ENCODE measurements at places on chromosomes 16 and 17.

DNA sequence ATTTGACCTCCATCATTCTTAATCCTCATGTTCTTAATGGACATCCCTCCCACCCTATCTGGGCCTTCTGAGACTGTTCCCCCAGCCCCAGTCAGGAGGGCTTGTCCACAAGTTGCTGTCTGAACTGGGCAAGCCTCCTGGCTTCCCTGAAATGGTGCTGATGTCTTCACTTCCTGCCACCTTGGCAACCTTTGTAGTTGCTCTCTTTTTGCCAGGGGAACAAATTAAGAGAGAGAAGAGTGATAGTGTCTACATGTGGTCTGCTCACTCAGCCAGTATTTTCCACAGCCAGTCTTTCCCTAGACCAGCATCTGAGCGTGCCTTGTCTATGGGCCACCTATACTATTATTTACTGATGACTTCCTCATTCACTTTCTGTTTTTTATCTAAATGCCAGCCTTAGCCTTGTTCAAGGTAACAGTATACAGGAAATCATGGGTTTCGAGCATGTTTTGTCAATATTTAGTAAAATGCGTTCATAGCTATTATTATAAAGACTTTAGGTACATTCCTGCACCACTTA, 710.1 kb downstream of the MAF start:
- DNase-seq, result no peak

DNA sequence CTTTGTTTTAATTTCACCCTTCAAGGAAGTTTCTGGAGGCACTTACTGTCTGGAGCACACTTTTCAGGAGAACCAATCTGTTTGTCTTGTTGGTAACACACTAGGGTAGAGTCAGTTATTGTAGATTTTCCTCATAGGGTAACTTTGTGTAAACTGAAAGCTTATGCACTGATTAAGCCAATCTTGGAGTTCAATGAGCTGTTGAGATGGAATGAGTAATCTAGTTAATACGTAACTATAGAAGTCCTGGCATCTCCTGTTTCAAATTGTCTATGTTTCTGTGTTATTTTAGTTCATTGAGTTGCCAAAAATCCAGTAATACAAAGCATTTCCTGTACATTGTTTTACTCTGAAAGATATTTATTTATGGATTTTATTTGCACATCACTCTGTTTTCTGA, 111.6 kb upstream of the HAS3 start:
- no peak for DNase-seq

DNA sequence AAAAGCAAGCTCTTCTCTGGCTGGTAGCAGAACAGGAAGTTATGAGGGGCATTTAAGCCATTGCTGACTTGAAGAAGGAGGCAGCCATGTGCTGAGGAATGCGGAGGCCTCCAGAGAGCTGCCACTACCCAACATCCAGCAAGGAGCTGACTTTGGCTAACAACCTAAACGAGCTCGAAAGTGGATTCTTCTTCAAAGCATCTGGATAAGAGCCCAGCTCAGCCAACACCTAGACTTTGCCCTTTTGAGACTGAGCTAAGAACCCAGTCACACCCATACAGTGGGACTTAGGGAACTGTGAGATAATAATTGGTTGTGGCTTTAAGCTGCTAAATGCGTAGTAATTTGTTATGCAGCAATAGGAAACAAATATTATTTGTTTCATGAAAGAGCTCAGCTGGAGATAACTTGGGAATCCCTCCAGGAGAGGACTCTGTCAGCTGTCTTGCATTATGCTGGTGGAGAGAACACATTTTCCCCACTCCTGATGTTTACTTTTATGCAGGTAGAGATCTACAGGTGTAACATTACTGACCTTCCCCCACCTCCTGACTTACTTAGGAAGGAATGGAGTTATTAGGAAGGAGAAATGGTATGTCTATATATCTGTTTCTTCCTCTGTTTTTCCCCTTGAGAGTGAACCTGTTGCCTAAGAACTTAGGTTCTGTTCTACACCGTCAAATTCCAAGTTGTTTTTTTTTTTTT, 52.7 kb upstream of the ZNF629 start:
- no peak for DNase-seq

DNA sequence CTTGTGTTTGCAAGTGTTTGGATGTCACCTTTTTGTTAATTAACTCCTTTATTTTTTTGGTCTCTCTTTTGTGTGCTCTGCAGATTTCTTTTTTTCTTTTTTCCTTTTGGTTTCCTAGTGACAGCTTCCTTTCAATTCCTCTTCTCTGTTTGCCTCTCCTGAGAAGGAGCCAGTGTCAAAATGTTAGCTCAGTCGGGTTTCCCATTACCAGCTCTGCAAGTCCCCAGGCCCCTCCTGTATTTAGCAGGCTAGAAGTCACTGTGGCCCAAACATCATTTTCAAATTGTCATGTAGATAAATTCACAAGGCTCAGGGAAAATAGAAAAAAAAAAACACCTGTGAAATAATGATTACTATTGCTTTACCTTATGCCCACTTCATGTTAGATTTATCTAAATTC, 1621.6 kb downstream of the CDH8 start:
- DNase-seq, result no peak

DNA sequence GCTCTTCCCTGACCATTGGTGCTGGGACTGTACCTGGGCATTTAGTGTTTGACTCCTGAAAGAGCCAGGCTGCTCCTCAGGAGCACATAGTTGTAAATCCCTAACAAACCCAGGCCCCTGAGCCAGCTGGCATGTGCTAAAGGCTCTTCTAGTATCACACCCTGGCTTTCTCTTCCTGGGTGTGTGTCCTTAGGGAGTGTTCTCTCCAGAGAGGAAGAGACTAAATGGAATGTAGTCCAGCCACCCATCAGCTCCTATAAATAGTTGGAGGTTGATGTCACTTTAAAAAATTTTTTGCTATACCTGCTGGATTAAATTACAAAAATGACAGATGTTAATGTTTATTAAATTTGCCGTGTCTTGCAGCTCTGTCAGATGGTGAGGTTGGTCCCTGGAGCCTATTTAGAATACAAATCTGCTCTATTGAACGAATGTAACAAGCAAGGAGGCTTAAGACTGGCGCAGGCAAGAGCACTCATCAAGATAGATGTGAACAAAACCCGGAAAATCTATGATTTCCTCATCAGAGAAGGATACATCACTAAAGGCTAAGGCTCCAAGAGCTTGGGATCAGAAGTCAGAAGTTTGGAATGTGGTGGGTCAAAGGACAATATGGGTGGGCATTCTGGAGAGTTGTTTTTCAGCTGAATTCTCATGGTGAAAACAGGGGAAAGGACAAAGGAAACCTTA, 13.1 kb upstream of the DUSP14 start:
- DNase-seq, result no peak

Measured in activated CD8-positive, alpha-beta memory T cell treated with anti-CD3 and anti-CD28 coated beads for 48 hours (primary cell).